ENCODE measurements at places on chromosomes 3 and 15.
A peak's percentile ranks its signal among the peaks of the same experiment; 100 is the strongest.

DNA sequence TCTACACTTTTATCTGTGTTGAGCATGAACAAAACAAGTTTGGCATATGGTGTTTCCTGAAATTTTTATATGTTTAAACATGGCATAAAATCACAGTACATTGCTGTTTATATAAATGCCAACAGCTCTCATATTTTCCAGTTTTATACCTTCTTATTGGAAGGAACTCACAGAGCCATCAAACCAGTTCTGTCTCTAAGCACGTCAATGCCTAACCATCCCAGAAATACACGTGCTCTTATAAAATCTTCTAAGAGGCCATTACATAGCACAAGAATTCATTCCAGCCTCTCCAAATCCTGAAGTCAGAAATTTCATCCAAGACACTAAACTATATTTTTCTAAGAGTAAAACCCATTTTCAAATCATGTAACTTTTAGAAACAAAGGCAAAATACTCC lies 20.8 kb downstream of the SLC9A9 start:
- DNase-seq: no peak

GRCh38 chr15:60374628-60375081 lies 23.1 kb downstream of the ANXA2 start:
- DNase-seq: peak; percentile 40

DNA sequence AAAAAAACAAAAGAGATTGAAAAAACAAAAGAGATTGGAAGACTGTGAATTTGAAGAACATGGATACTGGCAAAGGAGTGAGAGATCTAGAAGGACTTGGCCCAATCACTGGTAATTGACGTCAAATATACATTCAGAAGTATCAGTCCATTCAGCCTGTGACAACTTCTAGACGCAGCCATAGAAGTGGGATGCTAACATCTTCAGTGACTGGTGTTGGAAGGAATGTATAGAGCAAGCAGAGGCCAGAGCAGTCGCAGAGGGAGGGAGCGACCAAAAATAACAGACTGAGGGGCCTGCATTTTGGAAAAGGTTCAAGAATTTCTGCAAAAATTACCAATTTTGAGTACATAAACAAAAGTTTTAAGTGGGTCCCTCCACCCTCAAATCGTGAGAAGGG lies 473.3 kb downstream of the CADM2 start:
- no peak for DNase-seq

DNA sequence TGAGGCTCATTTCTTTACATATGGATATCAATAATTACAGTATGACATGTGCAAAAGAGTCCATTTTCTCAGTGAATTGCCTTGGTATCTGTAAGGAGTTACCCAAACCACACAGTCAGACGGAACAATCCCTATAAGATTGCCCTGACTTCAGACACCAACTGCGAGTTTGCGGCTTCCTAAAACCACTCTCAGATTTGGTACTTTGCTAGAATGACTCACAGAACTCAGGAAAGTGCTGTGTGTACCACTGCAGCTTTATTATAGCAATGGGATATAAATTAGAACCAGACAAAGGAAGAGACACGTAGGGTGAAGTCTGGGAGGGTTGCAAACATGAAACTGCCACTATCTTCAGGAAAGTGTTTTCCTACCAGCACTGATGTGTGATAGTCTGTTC lies 45.8 kb upstream of the ATP13A3 start:
- no peak for DNase-seq

- peak; percentile 28 for DNase-seq
These were observed 43.0 kb upstream of the ABI3BP start for GRCh38 chr3:101036213-101036618.
